ENCODE measurements at places on chromosomes 7 and 10.

DNA sequence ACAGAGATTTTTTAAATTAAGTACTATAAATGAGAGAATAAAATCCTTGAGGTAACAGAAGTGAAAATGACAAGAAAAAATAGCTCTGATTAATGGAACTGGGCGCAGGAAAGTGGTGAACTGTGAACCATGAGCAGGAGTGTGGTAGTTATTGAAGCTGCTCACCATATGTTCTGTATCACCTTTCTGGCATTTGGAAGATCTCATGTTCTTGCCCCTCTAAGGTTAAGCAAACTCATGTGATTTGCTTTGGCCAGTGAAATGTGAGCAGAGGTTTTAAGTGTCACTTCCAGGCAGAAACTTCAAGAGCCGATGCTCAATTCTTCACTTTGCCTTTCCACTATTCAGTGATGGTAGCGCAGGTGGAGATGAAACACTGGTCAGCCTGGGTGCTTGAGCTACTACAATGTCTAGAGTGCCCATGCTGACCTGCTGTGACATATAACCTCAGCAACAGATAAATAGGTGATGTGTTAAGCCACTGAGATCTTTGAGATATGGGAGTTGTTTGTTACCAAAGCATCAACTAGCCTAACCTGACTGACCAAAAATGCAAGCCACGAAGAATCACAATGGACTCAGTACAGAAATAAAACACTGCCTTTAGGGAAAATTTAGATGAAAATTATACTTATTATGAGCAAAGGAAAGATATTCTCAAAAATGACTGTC is 18.4 kb downstream of the MTPAP start:
- no peak for DNase-seq

GRCh38 chr10:80498833-80499741 is 38.6 kb upstream of the SH2D4B start:
- DNase-seq, result peak; percentile 28

DNA sequence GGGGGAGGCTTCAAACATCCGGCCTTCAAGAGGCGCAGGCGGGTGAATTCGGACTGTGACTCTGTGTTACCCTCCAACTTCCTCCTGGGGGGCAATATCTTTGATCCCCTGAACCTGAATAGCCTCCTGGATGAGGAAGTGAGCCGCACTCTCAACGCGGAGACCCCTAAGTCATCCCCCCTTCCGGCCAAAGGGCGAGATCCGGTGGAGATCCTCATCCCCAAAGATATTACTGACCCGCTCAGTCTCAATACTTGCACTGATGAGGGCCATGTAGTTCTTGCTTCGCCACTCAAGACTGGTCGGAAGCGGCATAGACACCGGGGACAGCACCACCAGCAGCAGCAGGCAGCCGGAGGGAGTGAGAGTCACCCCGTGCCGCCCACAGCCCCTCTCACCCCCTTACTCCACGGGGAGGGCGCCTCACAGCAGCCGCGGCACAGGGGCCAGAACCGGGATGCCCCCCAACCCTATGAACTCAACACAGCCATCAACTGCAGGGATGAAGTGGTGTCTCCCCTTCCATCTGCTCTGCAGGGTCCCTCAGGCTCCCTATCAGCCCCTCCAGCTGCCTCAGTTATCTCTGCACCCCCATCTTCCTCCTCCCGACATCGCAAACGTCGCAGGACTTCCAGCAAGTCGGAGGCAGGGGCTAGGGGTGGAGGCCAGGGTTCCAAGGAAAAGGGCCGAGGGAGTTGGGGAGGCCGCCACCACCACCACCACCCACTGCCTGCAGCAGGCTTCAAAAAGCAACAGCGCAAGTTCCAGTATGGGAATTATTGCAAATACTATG is 1.1 kb downstream of the MEPCE start:
- peak; percentile 29 for DNase-seq

DNA sequence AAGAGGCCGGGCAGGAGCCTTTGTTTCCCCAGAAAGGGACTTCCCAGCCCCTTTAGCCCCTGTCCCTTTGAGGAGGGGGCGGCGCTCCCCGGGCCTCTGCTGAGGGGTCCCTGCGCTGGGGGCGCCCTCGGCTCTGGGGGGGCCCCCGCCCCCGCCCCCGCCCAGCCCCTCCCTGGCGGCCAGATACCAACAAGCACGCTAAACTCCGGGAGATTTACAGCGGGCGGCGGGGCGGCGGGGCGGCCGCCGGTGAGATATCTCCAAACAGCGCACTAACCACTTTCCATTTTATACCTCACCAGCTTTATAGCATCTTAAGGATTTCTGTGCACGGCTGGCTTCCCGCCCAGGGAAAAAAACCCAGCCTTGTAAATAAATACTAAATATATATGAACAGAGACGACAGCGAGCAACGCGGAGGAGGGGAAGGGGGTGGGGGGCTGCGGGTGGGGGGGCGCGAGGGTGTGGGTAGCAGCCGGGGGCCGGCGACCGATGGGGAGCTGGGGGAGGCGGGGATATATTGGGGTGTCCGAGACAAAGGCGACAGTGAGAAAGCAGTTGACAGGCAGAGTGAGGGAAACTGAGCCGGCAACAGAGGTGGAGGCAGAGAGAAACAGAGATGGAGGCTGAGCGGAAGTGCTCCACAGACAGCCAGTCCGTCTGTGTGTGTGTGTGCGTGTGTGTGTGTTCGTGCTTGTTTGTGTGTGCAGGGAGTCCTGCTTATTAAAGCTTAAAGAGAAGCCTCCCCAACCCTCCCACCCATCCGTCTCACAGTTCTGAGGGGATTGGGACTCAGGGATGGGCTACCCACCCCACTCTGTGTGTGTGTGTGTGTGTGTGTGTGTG is 85.8 kb downstream of the HIF1AN start:
- peak; percentile 24 for DNase-seq

DNA sequence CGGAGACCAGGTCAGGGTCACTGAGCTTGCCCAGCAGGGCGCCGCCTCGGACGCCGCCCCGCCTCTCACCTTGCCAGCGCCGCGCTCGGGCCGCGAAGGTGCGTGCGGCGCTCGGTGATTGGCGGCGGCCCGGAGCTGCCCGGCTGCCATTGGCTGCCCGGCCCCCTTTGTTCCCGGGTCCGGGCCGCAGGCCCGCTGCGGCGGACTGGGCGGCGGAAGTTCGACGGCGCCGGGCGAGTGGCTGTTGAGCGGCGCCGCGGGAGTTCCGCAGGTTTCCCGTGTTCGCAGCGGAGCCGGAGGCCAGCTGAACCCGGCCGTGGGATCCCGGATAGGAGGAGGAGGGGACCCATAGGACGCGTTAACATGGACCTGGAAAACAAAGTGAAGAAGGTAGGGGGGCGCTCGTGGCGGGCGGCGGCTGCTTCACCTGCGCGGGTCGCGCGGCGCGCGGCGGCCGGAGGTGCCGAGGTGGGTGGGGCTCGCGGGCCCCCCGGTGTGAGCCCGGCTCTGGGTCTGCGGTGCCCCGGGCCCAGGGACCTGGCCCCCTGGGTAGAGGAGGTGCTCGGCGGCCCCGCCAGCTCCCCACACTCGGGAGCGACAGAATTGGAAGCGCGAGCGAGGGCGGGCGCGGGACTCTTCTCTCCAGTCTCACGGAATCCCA is at the start of gene TES:
TES (plus strand) TSS at position 195 of the 661 bp plus-strand sequence; CDS start at position 364, 169 bp downstream.
- peak; percentile 43 for DNase-seq

DNA sequence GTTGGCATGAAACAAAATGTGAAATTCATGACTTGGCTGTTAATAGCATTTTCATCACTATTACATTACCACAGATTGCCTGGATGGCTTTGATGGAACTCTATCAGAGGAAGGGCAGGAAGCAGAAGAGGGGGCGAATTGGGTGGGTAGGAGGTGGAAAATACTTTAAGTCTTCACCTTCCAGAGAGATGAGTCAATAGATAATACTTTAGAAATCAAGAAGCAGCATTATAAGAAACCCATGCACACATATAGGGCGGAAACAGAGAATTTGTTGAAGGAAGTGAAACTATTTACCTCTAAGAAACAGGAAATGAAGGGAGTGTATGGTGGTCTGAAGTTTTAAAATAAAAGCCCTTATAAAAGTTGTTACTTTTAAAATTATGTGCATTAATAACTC is 152.1 kb upstream of the TARP start:
- no peak for DNase-seq

- DNase-seq, result no peak
Measured at GRCh38 chr7:22094413-22095342, 149.0 kb upstream of the CDCA7L start.

- DNase-seq, result no peak
Measured at GRCh38 chr10:124229989-124230634, 136.7 kb upstream of the CHST15 start.

DNA sequence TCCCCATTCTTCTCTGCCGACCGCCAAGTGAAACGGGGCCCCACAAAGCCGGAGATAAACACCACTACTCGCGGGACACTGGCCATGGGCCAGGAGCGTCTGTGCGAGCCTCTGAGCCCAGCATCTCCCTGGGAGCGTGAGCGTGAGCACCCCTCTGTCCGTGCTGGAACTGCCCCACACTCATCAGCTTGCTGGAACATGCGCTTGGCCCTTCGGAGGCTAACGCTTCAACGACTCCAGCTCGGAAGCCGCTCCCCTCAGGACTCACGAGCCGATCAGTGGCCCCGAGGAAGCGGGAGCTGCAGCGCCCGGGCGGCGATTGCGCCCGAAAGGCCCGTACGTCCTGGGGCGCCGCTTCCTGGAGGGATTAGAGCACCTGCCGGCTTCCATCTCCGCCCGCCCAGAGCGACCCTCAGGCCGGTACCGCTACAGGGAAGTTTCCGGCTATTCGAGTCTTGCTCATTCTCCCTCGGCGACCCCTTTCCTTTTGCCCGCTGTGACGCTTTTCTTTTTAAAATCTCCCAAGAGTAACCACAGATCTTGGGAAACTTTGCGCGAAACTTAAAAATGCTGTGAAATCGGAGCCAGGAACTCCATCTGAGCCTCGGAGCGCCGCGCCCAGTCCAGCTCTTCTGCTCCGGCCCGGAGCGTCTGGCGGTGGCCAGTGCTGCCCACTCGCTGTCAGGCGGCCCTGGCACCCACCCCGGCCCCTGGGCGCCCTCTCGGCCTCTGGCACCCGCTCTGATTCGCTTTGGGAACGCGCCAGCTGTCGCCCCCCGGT is 1.0 kb downstream of the TLL2 start:
- DNase-seq, result no peak

DNA sequence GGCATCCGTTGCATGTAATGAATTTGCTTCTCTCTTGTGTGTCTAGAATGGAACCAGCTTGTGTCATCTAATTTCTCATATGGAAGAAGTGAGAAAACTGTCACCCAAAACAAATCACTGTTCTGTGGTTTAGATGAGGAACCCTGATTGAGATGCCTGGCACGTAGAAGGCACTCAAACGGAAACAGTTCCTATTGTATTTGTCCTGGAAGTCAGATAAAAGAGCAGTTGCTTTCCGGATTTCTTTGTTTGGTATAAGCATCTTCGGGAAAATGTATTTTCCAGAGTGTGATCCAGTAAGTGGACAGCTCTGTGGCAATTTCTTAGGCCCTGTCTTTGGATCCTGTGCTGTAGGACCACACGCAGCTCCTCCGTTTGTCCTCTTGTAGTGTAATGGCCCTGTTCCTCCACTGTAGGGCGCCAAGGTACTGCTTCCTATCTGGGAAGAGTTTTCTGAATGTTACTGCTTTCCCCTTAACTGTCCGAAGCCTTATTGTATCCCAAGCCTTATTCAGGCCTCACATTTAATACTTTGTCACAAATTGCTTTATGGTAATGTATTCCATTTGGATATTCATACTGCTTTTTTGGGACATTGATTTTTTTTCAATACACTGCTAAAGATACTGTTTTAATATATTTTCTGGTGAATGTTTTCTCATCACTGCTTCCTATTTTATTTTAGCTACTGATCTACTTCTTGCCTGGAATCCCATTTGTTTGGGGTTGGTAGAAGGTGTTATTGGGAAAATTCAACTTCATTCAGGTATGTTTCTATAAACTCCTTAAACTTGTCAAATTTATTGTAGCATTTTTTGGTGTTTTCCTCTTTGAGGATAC is 24.8 kb downstream of the INPP5F start:
- peak; percentile 35 for DNase-seq

- no peak for DNase-seq
Measured at GRCh38 chr7:55181762-55182161, 162.9 kb downstream of the EGFR start.

DNA sequence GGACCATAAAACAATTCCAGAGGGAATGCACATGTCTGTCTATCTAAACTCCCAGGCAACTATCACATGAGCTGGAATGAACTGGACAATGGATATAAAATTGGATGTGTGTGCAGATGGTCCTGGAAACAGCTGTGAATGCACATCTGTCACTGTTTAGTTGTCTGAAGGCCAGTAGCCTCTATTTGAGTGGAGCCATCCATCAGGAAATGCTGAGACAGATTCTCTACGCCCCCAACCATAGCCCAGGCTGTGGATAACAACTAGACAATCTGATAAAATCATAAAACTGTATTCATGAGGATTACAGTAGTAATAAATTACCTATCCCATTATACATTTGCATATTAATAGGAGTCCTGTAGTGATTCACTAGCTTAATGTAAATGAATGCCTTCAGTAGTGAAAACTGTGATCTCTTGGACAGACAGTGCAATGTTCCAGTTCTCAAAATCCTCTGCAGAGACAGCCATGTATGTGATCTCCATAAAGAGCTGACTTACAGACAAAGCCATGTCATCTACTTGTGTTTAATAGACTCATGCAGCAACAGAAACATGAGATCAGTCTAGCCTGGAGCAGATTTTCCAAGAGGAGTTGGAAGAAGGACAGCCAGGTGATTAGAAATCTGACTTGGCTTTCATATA is 907.6 kb downstream of the KCNMA1 start:
- no peak for DNase-seq

- no peak for DNase-seq
Measured at GRCh38 chr7:148630078-148630477, 39.5 kb downstream of the C7orf33 start.

DNA sequence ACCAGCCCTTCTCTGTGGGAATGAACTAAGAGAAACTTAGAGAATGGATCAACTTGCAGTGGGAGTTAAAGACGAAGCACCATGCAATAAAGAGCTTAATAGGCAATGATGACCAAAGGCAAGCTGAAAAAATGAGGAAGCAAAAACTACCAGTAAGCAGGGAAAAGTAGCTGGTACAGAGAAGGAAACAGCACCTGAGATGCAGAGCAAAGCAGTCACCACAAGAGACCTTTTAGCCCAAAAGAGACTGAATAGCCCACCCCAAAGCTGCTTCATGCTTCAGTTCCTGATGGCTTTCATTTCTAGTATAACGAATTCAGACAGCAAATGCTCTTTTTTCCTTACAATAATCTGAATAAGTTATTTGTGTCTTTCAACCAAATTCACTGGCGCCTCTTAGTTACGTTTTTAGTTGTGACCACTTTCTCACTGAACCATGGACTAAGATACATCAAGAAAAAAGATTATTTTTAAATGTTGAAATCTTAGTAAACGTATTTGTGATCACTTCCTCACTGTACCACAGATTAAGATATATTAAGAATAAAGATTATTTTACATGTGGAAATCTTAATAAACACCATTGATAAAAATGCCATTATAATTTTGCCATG is 76.0 kb downstream of the USP6NL start:
- no peak for DNase-seq

- no peak for DNase-seq
Measured at GRCh38 chr10:77553311-77553710, 84.3 kb downstream of the KCNMA1 start.

- DNase-seq, result no peak
Measured at GRCh38 chr10:31669357-31669756, 259.3 kb downstream of the ARHGAP12 start.

GRCh38 chr7:148872188-148872587 is 11.9 kb downstream of the EZH2 start:
- DNase-seq, result no peak
